ENCODE measurements at places on chromosomes 16 and 17. TPM values are rescaled to one million over a fixed set of nuclear protein-coding genes. Genes with fewer than 3 reads are reported as not detected.

DNA sequence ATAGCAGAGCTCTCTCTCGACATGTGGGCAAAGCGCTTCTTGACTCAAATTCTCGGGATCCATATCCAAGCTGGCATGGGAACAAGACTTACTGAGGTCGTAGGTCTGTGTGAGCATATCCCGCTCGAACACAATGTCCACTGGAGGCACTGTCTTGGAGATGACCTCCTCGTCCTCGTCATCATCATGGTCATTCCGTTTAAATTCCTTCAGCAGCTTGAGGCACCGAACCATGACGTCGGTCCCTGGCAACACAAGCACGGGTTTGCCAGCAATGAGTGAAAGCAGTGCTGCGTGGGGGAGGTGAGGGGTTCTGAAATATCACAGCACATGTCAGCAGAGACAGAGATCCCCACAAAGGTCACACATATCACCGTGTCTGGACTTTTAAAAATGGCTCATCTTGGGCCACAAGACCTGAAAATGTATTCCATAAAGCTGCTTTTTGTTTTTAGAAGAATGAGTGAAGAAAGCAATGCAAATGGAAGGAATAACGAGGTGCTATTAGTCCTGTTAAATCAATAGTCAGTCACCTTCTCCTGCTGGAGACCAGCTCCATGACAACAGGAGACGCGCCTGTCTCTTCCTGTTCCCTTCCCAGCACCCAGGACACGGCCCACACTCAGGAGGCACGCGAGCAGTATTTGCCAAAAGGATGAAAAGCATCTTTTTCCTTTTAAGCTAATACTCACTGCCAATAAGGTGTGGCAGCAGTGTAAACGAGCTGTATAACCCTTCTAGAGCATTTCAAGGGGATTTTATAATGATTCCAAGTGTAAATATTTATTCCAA, 37.9 kb downstream of the GTF3C1 start:
- no peaks in the 10 kb centered on the region for H3K4me1 ChIP-seq
- no peaks in the 10 kb centered on the region for H3K27me3 ChIP-seq
- DNase-seq, result no peak
- no peak overlapping the region for H3K4me3 ChIP-seq
- no peak overlapping the region for H3K27ac ChIP-seq
- peaks cover 10% of the 10 kb centered on the region for H3K36me3 ChIP-seq

GRCh38 chr17:47692895-47693730, 848 bp upstream of the TBKBP1 start:
- H3K4me3 ChIP-seq, result peak overlapping the region; percentile 94
- DNase-seq, result no peak
- no peaks in the 10 kb centered on the region for H3K36me3 ChIP-seq

DNA sequence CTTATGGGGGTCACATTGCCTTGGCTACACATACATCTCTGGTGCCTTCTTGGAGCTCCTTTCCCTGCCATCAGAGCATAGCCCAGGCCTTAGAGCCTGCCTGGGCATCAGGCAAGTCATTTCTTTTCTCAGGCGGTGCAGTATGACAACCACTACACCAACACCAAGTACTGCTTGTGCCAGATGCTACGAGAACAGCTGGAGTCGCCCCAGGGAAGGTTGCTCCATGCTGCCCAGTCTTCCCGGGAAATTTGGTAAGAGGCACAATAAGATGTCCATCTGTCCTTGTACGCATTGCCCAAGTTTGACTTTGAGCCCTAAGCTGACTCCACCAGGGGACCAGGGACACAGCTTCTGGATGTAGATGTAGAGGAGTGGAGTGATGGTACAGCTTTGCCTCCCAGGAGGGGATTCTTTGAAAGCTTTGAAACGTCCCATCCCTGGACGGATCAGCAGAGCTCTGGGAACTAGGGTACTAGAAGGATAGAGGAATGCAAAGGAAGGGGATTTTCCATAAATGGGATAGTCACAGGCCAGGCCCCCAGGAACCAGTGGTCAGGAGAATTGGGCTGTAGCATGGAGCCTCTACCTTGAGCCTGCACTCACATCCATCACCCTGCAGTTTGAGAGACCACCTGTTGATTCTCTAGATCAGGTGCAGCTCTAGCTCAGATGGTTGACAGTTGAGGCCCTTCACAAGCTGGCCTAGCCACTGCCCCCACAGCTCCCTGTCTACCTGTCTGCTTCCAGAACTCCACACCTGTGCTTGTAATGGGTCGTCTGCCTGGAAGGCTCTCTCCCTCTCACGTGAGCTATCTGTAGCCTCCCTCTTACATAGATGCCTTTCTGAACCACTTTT, 11.0 kb upstream of the NFATC3 start:
- H3K4me3 ChIP-seq, result no peak overlapping the region
- H3K27me3 ChIP-seq, result no peaks in the 10 kb centered on the region
- H3K36me3 ChIP-seq, result no peaks in the 10 kb centered on the region
- H3K4me1 ChIP-seq, result no peaks in the 10 kb centered on the region
- DNase-seq, result no peak
- no peak overlapping the region for H3K27ac ChIP-seq

- H3K27ac ChIP-seq, result no peak overlapping the region
- no peaks in the 10 kb centered on the region for H3K36me3 ChIP-seq
- no peak overlapping the region for H3K4me3 ChIP-seq
- no peaks in the 10 kb centered on the region for H3K27me3 ChIP-seq
- no peaks in the 10 kb centered on the region for H3K4me1 ChIP-seq
Observed at GRCh38 chr17:61496957-61497653, 44.9 kb downstream of the TBX4 start.

DNA sequence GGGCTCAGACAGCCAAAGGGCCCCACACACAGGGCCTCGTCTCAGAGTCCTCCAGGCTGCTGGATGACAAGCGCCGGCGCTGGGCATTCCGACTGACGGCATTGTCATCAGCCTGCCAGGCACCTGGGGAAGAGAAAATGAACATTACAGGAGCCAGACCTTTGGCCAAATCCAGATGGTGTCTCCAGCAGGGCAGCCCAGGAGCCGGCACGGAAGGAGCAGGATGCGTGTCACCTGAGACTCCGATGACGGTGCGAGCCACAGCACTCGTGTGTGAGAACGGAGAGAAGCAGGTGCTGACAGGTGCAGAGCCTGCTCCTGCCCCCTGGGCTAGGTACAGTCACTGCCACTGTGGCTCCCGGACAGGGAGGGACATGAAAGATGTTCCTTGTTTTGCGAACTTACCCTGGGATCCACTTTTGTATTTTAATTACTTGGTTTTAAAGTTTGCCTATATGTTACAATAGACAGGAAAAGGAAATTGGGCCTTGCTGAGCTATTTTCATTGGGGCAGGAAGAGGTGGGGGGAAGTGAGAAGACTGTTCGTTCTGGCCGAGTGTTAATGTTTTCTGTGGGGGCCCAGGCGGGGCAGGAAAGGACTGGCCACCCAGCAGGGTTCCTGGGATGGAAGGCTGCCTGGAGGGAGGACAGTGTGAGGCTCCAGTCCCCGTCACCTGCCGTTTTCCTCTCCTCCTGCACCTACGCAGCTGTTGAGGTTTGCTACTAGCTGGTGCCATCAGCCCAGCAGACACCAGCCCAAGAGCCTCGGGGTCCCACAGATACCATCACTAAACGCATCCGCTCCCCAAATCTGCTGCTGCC, 4.4 kb upstream of the FOXJ1 start:
- no peaks in the 10 kb centered on the region for H3K36me3 ChIP-seq
- no peak overlapping the region for H3K4me3 ChIP-seq
- H3K27ac ChIP-seq, result no peak overlapping the region
- H3K4me1 ChIP-seq, result no peaks in the 10 kb centered on the region

- DNase-seq, result no peak
- no peak overlapping the region for H3K4me3 ChIP-seq
- H3K27ac ChIP-seq, result no peak overlapping the region
- H3K27me3 ChIP-seq, result no peaks in the 10 kb centered on the region
- H3K4me1 ChIP-seq, result no peaks in the 10 kb centered on the region
- H3K36me3 ChIP-seq, result peaks cover 1% of the 10 kb centered on the region
Observed at GRCh38 chr16:54112451-54113206, 174.0 kb downstream of the IRX3 start.

GRCh38 chr16:17224879-17225281, 245.9 kb downstream of the XYLT1 start:
- H3K27me3 ChIP-seq, result no peaks in the 10 kb centered on the region
- no peak overlapping the region for H3K27ac ChIP-seq
- H3K4me3 ChIP-seq, result no peak overlapping the region
- DNase-seq, result peak; percentile 72
- no peaks in the 10 kb centered on the region for H3K4me1 ChIP-seq

Gene CNGB1
- total RNA-seq, result not detected

DNA sequence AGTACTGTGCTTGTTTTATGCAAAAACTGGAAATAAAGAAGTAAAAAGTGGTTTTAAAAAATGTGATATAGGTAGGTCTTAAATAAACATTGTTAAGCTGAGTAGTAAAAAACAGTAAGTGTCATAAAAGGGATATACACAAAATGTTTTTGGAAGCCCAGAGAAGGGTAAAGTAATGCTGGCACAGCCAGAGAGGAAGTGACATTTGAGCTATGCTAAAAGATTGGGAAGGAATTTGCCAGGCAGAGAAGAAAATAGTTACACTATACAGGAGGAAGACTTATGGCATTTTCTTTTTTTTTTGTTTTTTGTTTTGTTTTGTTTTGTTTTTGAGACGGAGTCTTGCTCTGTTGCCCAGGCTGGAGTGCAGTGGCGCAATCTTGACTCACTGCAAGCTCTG, 40.8 kb upstream of the TAOK1 start:
- H3K27ac ChIP-seq, result no peak overlapping the region
- H3K36me3 ChIP-seq, result no peaks in the 10 kb centered on the region
- no peaks in the 10 kb centered on the region for H3K27me3 ChIP-seq
- DNase-seq, result no peak
- no peak overlapping the region for H3K4me3 ChIP-seq

DNA sequence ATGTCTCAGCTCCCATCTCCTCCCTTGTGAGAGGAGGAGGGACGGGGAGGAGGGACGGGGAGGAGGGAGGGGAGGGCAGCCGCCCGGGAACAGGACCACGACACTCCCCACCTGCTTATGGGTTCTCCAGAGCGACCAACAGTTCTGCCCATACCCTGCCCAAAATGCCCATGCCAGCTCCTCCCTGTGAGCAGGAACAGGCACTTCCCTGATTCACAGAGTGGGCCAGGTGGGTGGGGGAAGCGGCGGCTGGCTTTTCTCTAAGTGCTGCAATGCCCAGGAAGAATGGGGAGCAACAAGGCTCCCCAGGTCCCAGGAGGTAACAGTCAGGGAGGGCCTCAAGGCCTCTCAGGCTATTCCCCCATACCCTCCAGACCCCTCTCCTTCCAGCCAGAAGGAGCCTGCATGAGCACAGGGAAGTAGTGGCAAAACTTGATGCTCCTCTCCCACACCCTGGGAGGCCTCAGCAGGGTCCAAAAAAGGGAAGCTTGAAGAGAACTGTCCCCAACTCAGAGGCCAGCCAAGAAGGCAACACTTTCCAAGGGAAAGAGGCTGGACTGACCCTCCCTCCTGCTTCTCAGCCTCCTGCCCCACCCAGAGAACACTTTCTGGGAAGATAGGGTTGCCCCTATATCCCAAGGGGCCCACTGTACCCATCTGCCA, 53.8 kb downstream of the MYO18A start:
- H3K27ac ChIP-seq, result no peak overlapping the region
- H3K36me3 ChIP-seq, result peaks cover 2% of the 10 kb centered on the region
- H3K4me1 ChIP-seq, result no peaks in the 10 kb centered on the region

Gene FAM83G
- total RNA-seq, result 12.9 TPM

Gene ZPBP2
- total RNA-seq, result not detected

DNA sequence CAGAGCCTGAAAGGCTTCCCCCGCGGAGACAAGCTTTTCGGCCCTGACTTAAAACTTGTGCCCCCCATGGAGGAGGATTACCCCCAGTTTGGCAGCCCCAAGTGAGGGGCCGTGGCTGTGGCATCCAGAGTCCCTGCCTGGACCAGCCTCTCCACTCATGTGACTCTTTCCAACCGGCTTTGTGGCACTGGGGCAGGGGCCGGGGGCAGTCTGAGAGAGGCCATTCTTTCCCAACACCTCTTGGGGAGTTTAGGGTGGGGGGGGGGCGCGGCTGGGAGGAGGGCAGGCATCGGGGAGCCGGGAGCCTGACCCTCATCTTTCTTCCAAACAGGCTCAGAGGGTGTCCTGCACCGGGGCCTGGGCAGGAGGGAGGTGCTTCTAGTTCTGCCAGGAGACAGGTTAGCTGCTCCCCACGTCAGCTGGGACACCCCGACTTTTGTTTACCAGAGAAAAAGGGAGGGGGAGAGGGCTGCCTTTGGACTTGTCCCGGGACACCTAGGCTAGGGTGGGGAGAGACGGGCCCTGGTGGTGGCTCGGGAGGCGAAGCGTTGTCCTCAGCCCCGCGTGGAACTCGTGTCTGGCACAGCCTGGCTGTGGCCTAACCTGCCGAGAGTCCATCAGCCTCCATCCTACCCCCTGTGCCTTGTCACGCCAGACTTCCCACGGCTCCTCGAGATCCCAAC, 7.3 kb upstream of the SERPINF1 start:
- H3K27ac ChIP-seq, result no peak overlapping the region
- H3K4me3 ChIP-seq, result no peak overlapping the region
- no peak for DNase-seq
- no peaks in the 10 kb centered on the region for H3K36me3 ChIP-seq
- H3K4me1 ChIP-seq, result no peaks in the 10 kb centered on the region
- H3K27me3 ChIP-seq, result no peaks in the 10 kb centered on the region

DNA sequence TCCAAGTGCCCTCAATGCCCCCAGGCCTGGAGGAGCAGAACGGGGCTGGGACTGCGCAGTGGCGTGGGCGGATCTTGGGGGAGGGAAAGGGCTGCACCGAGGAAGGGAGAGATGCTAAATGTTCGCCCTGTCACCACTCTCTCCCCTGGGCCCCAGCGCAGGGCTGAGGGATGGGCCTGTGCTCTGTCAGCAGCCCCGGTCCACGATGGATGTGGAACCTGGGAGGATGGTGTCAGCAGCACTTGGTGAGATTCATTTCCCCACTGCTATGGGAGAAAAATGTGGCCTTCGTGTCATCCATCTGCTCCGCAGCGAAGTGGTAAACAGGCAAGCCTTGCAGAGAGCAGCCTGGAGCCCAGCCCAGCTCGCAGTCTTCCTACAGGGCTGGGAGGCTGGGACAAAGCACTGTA, 72.0 kb downstream of the TMEM132E start:
- H3K4me1 ChIP-seq, result no peaks in the 10 kb centered on the region
- H3K27me3 ChIP-seq, result no peaks in the 10 kb centered on the region
- no peaks in the 10 kb centered on the region for H3K36me3 ChIP-seq
- no peak for DNase-seq
- H3K27ac ChIP-seq, result no peak overlapping the region

GRCh38 chr16:52498328-52499059, 48.4 kb downstream of the TOX3 start:
- H3K36me3 ChIP-seq, result no peaks in the 10 kb centered on the region
- no peaks in the 10 kb centered on the region for H3K4me1 ChIP-seq
- H3K27ac ChIP-seq, result no peak overlapping the region

- no peak overlapping the region for H3K4me3 ChIP-seq
- no peaks in the 10 kb centered on the region for H3K27me3 ChIP-seq
- H3K4me1 ChIP-seq, result no peaks in the 10 kb centered on the region
- no peaks in the 10 kb centered on the region for H3K36me3 ChIP-seq
- H3K27ac ChIP-seq, result no peak overlapping the region
Observed at GRCh38 chr17:67063141-67063540, 18.8 kb downstream of the CACNG1 start.
